Choroid plexus epithelial cell (primary cell): ENCODE measurements at places on chromosomes 6 and 20.

GRCh38 chr6:145647602-145648001 is 87.7 kb downstream of the EPM2A start:
- no peak for DNase-seq

DNA sequence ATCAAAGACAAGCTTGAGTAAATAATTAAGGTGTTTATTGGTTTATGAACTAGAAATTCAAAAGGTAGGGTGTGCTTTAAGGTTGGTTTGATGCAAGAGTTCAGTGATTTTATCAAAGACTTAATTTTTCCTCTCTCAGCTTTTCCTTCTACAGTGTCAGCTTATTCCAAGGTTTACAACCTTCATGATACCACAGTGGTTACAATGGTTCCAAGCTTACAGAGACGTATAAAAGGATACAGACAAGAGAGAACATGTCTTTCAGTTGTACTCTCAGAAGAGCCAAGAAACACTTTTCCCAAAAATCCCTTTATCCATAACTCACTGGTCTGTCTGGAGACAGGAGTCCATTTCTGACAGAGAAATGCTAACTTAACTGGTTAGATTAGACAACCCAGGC is 93.5 kb upstream of the LOC128125822 start:
- no peak for DNase-seq

- DNase-seq = no peak
Measured at GRCh38 chr6:170040906-170041305, 250.0 kb downstream of the DLL1 start.

DNA sequence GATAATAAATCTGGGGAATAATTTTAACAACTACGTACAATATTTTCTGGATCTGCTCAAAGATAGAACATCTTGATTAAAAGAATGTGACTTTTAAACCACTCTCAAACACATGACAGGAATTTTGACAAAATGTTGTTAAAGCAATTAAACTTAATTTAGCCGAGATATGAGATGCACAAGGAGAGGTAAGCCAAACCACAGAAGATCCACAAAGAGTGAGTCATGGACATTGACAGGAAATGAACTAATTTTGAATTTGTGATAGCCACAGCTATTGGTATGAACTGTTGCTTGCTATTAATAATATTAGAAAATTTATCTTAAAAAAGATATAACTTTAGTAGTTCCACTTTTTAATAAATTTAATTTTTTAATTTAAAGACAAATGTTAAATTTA is 27.8 kb upstream of the VGLL2 start:
- peak; percentile 15 for DNase-seq

GRCh38 chr6:89978749-89979145 is 84.5 kb downstream of the GJA10 start:
- no peak for DNase-seq
